ENCODE measurements at places on chromosomes 12 and 14. TPM values are rescaled to one million over a fixed set of nuclear protein-coding genes. Genes with fewer than 3 reads are reported as not detected.

The GDF11 gene
- 3.3 TPM for total RNA-seq

The CFL2 gene
- total RNA-seq: 32.0 TPM

The CD163L1 gene
- not detected for total RNA-seq

The SERPINA1 gene
- 0.33 TPM for total RNA-seq

The KLRC2 gene
- 0.31 TPM for total RNA-seq

The PLEKHH1 gene
- total RNA-seq: 57.4 TPM

The PAX9 gene
- total RNA-seq: not detected

The KLRF1 gene
- total RNA-seq: not detected

The TCTN2 gene
- total RNA-seq: 34.8 TPM

The ZFHX2 gene
- 0.15 TPM for total RNA-seq

The KRT83 gene
- not detected for total RNA-seq

The GPD1 gene
- total RNA-seq: not detected

The GSC gene
- total RNA-seq: not detected

The SCN8A gene
- 2.8 TPM for total RNA-seq

The BMP4 gene
- 1.7 TPM for total RNA-seq

The PLEKHG3 gene
- total RNA-seq: 53.7 TPM

The SCNN1A gene
- total RNA-seq: not detected

The SLC2A14 gene
- not detected for total RNA-seq

The LRRC10 gene
- not detected for total RNA-seq

The BRI3BP gene
- total RNA-seq: 20.4 TPM

The HOTAIR gene
- total RNA-seq: not detected

The OTOGL gene
- total RNA-seq: under 0.01 TPM

The ACSM4 gene
- not detected for total RNA-seq

The TAS2R13 gene
- total RNA-seq: 1.7 TPM

Measured in melanocyte of skin (primary cell).